ENCODE measurements at places on chromosomes 4 and X. TPM values are rescaled to one million over a fixed set of nuclear protein-coding genes. Genes with fewer than 3 reads are reported as not detected.

- no peak overlapping the region for H3K27ac ChIP-seq
- no peak for DNase-seq
- no peak overlapping the region for H3K4me3 ChIP-seq
- no peaks in the 10 kb centered on the region for H3K4me1 ChIP-seq
These were observed 95.8 kb downstream of the MGST2 start for GRCh38 chr4:139761461-139761860.

- no peak overlapping the region for H3K4me3 ChIP-seq
- H3K27me3 ChIP-seq, result no peaks in the 10 kb centered on the region
- no peaks in the 10 kb centered on the region for H3K4me1 ChIP-seq
- DNase-seq, result no peak
These were observed 41.1 kb upstream of the AFF2 start for GRCh38 chrX:148459343-148459742.

GRCh38 chrX:86195343-86195742 is 47.1 kb downstream of the DACH2 start:
- no peaks in the 10 kb centered on the region for H3K36me3 ChIP-seq
- H3K4me1 ChIP-seq, result no peaks in the 10 kb centered on the region
- H3K4me3 ChIP-seq, result no peak overlapping the region
- H3K27me3 ChIP-seq, result no peaks in the 10 kb centered on the region
- H3K27ac ChIP-seq, result no peak overlapping the region

GRCh38 chr4:59063015-59063720 is 1953.0 kb upstream of the IGFBP7 start:
- no peaks in the 10 kb centered on the region for H3K4me1 ChIP-seq
- no peak overlapping the region for H3K4me3 ChIP-seq

GRCh38 chr4:142088906-142089305 is 452.5 kb downstream of the IL15 start:
- no peak for DNase-seq
- H3K4me3 ChIP-seq, result no peak overlapping the region
- H3K27me3 ChIP-seq, result no peaks in the 10 kb centered on the region
- H3K4me1 ChIP-seq, result no peaks in the 10 kb centered on the region

DNA sequence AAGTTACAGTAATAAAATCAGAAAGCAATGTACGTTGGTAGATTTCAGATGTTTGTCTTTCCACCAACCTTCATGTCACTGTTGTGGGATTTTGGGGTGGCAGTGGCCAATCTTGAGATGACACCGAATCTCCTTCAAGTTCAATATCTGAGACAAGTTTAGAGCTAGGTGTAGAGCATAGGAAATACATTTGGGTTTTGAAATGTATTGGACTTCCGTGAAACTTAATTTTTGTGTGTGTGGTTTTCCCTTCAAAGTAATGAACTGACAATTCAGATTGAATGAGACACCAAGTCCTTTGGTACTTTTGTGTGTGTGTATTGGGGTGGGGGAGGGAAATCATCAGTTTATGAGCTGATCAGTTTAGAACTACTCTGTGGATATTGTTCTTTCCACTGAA is 1.8 kb downstream of the WDR44 start:
- DNase-seq, result no peak
- peak overlapping the region; percentile 15 for H3K27ac ChIP-seq
- H3K36me3 ChIP-seq, result no peaks in the 10 kb centered on the region

DNA sequence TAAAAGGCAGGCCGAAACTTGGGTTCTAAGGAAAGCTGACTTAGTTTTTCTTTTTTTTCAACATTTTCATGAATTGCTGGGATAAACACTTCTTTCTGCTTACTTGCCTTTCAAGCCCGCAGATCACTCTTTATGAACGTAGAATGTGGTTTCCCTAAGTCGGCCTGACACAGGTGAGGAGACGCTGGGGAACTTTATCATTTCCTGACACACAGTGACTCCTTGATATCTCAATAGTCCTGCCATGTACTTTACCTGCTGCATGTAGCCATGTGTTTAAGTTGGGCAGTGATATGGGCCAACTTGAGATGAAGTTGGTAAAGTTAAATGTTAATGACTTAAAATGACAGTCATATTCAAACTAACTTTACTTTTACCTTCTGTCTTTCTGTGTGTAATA is 26.6 kb upstream of the SNCA start:
- no peak overlapping the region for H3K4me3 ChIP-seq
- H3K27ac ChIP-seq, result no peak overlapping the region
- peaks cover 7% of the 10 kb centered on the region for H3K27me3 ChIP-seq
- H3K4me1 ChIP-seq, result no peaks in the 10 kb centered on the region

DNA sequence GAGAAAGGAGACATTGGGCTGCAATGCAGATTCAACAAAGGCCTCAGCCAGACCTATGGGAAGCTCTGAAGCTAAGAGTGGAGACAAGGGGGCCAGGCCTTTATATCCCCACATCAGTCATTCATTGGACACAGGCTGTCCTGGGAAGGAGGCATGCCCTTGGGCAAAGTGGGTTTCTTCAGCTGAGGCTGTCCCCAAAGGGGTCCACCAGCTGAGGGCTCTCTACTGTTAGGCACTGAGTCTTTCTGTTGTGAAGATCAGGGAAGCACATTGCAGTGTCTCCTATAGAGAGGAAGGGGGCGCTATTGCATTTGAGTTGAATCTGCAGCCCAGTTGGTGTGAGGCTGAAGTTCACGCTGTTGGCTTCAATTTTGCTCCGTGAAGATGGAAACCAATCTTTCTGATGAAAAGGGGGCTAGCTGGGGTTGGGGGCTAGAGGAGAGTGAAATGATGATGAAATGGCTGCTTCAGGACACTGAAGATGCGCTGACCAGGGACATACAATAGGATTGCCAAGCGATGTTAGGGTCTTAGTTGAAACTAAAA is 48.0 kb downstream of the SLC25A5 start:
- no peaks in the 10 kb centered on the region for H3K36me3 ChIP-seq
- peaks cover 2% of the 10 kb centered on the region for H3K4me1 ChIP-seq
- DNase-seq, result peak; percentile 76
- H3K27me3 ChIP-seq, result no peaks in the 10 kb centered on the region

OPHN1 gene
- total RNA-seq, result not detected

CT45A3 gene
- total RNA-seq, result not detected

ANKRD50 gene
- 0.27 TPM for total RNA-seq

PAGE1 gene
- not detected for total RNA-seq

EDNRA gene
- not detected for total RNA-seq

All from CD4-positive, alpha-beta T cell (primary cell).